ENCODE measurements at places on chromosomes 7 and 10. TPM values are rescaled to one million over a fixed set of nuclear protein-coding genes. Genes with fewer than 3 reads are reported as not detected.

Gene GJD4
- not detected for total RNA-seq

Gene IKZF1
- not detected for total RNA-seq

Gene ZNF365
- 6.1 TPM for total RNA-seq

Gene IL2RA
- under 0.01 TPM for total RNA-seq

Gene PTPN20
- total RNA-seq, result under 0.01 TPM

Gene FRA10AC1
- total RNA-seq, result 6.0 TPM

Gene HOGA1
- total RNA-seq, result 0.86 TPM

Gene CCSER2
- 34.8 TPM for total RNA-seq

Gene LRGUK
- 0.32 TPM for total RNA-seq

Gene PLEKHS1
- total RNA-seq, result under 0.01 TPM

Gene DENND2A
- total RNA-seq, result 26.7 TPM

Gene CPA4
- total RNA-seq, result 90.2 TPM

Gene GRM3
- total RNA-seq, result not detected

Gene ERVW-1
- total RNA-seq, result not detected

Gene CARD11
- total RNA-seq, result under 0.01 TPM

Gene EVX1
- not detected for total RNA-seq

Gene MXI1
- total RNA-seq, result 8.2 TPM

Gene NPFFR1
- total RNA-seq, result not detected

Gene COL28A1
- under 0.01 TPM for total RNA-seq

Gene PTF1A
- not detected for total RNA-seq

Gene IDI2
- total RNA-seq, result not detected

Gene HOXA5
- 7.4 TPM for total RNA-seq

Gene TMEM213
- total RNA-seq, result not detected

Gene NPY4R2
- not detected for total RNA-seq

Gene GAD2
- not detected for total RNA-seq

Gene PLXNA4
- under 0.01 TPM for total RNA-seq
